ENCODE measurements at places on chromosomes 16 and 17.

GRCh38 chr16:74455213-74455612 lies 33.9 kb upstream of the CLEC18B start:
- no peak for DNase-seq

DNA sequence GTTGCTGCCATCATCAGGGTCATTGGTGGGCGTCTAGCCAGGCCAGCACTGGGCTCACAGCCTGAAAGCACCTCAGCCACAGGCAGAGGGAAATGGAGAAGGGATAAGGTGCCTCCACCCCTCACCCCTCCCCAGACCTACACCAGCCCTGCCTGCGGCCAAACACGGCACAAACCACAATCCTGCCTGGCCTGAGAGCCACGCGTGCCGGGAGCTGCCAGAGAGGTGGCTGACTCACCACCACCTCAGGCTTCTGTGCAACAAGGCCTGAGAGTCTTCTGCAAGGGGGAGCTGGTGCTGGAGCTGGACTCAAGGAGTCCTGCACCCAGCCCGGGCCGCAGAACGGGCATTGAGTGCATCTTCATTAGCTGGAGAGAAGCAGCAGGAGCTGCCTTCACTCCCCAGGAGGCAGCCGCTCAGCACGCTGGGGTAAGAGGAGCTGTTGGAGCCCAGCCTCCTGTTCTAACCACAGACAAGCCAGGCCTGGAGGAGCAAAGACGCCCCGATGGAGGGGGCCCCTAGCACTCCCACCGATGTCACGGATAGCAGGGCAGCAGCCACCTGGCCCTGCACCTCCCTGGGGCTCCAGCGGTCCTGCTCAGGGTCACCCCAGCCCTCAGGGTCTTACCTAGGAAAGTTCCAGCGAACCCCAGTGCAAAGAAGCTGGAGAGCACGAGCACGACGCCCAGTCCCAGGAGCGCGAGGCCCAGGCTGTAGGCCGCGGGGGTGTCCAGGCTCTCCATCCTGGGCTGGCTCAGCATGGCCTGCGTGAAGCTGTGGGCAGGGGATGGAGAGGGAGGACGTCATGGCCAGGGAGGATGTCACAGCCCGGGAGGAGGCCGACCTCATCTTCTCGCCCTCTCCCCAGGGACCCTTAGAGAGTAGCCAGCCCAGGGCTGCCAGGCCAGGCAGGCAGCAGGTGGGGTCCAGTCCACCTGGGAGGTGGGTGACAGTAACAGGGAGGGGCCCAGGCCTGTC lies 16.0 kb upstream of the RASD1 start:
- DNase-seq: no peak

GRCh38 chr16:30346286-30346685 lies 8.8 kb downstream of the CD2BP2 start:
- DNase-seq: no peak

- DNase-seq: no peak
Measured at GRCh38 chr17:39196808-39197291, 619 bp downstream of the CACNB1 start.

DNA sequence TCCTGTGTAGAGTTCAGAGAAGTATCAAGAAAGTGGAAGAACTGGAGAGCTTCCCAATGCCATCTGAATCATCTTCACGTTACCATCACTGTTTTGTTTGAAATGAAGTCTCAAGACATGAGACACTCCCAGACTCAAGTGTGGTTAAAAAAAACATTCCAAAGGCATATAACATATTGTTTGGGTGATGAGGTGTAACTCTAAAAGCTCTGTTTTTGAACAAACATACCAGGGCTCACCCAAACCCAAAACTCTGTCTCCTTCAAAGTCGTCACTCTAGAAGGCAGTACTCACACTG lies 6.3 kb upstream of the ZCCHC14 start:
- DNase-seq: no peak

DNA sequence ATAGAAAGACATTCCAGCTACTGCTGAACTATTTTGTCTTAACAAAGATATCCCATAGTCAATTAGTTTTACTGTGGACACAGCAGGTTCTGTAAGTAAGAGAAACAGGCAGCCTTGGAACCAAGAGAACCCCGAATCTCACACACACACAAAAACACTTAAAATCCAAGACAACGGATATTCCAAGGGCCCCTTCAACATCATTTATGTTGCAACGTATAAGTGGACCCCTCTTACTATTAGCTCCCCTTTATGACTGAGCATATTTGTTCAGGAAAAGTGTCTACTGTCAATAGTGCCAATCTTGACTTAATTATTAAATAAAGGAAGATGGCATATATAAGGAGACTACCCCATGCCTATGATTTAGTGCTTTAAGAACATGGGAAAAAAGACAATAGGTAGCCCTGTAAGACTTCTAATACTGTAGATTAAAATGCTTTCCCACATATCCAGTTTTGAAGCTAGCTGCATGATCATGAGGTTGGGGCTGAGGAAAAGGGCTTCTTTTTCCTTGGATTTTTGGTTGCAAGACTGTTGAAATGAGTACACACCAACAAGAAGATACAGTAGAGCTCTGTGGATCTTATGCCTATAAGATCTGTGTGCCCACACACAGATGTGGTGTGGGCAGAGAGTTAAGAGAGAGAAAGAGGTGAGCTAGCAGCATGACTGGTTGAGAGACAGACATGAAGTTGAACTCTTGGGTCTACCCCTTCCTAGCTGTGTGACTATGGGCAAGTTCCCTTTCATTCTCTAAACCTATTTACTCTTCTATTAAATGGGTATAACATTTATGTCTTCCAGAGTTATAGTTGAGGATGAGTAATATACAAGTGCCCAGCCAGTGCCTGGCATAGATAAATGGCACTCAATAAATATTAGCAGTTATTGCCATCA lies 3.0 kb downstream of the MMD start:
- DNase-seq: no peak

DNA sequence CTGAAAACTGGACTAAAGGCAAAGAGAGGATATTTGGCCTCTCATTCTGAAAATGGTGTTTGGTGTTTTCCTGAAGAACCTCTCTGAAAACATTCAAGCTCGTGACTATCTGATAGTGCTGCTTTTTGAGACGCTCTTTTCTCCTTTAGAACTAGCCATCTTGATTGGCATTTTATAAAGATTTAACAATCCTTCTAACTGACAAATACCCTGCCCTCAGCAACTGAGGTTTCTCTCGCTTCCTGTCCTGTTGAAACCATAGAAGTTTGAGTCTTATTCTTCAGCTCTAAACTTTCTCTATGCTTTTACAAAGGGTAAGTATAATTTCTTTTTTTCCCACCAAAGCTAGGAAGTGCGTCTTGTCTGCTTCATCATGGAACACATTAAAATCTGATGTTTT lies 13.3 kb downstream of the CNEP1R1 start:
- no peak for DNase-seq

DNA sequence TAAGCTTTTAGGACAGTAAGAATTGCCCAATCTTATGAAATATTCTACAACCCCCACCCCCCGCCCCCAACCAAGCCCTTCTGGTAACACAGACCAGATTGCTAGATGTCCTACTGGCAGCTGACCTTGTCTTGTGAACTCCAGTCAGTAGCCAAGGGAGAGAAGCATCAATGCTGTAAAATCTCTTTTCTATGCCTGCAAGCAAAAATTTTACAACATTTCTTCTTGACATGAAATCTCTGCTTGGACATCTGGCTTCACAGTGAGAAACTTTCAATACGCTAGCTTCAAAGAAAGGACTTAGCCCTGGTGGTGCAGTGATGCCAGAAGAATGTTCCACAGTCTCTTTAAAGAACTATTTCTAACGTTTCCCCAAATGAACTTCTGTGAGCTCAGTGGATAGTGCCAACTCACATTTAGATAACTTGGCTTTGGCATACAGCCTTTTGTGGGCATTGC lies 169.3 kb upstream of the AXIN2 start:
- DNase-seq: no peak

DNA sequence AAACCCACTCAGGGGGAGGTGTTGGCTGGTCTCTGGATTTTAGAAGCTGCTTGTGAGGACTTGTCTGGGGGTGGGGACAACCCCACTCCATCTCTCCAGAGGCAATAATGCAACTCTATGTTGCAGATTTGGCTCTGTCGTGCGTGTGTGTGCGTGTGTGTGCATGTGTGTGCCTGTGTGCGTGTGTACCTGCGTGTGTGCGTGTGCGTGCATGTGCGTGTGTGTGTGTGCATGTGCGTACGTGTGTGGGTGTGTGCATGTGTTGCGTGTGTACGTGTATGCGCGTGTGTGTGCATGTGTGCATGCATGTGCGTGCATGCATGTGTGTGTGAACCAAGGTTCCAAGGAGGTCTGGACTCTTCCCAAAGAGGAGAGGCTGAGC lies 120.4 kb upstream of the LHX1 start:
- no peak for DNase-seq

DNA sequence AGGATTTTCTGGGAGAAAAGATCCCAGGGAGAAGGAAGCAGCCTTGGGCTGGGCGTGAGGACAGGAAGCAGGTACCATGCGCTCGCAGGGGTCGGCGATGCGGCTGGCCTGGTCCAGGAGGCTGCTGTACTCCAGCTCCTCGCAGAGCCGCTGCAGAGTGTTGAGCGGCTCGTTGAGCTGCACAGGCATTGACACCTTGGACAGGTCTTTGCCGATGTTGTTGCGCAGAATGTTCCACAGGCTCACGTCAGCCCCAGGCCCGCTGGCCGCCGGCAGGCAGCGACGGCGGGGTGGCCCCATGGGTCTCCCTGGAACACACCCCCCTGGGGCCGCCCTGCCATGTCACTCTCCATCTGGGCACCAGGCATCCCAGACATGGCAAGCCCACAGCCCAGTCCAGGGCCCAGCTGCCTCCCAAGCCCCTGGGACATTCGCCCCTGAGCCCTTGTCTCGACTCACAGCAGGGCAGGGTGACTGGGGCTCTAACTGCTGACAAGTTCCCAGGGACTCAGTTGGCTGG lies 8.0 kb downstream of the OSBPL7 start:
- no peak for DNase-seq

- DNase-seq: peak; percentile 82
Measured at GRCh38 chr17:39199820-39200069, 338 bp upstream of the RPL19 start.

GRCh38 chr16:23333831-23334456 lies 31.8 kb downstream of the SCNN1B start:
- no peak for DNase-seq

- no peak for DNase-seq
Measured at GRCh38 chr16:3642397-3643094, 11.9 kb upstream of the DNASE1 start.

GRCh38 chr17:51653878-51654277 lies 393.5 kb downstream of the UTP18 start:
- DNase-seq: no peak

GRCh38 chr17:1907909-1908698 lies 78.3 kb downstream of the RPA1 start:
- DNase-seq: no peak

DNA sequence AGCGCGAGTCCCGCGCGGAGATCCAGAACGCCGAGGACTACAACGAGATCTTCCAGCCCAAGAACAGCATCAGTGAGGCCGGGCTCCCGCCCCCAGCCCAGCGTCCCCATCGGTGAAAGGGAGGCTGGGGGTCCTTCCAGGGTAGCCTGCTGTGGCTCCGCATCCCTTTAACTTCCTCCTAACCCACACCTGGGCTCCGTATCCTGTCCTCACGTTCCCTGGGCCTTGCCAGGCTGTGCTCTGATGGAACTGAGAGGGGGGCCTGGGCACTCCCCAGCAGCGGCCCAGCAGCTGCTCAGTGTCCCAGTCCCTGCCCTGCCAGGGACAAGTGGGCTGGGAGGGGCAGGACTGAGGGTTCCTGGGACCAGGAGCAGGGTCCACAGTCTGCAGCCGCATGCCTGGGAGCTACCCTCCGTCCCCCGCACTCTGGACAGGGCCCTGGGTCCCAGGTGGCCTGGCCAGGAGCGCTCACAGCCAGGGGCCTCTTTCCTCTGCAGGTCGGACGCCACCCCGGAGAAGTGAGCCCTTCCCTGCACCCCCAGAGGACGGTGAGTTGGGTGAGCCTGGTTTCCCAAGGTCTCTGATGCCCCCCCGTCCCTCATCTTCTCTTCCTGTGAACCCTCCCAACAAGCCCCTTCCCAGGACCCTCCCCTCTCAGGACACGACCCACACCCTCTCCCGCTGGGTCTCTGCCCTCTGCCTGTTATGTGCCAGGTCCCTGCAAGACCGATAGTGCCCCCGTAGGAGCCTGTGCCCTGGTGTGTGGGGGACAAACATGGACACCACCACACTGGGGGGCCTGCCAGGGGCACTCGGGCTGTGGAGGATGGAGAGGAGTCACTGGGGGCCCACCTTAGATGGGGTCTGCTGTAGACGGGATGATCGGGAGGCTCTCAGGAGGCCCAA lies 18.1 kb downstream of the KATNB1 start:
- DNase-seq: no peak

- DNase-seq: no peak
Measured at GRCh38 chr17:11331547-11332513, 90.8 kb downstream of the SHISA6 start.

DNA sequence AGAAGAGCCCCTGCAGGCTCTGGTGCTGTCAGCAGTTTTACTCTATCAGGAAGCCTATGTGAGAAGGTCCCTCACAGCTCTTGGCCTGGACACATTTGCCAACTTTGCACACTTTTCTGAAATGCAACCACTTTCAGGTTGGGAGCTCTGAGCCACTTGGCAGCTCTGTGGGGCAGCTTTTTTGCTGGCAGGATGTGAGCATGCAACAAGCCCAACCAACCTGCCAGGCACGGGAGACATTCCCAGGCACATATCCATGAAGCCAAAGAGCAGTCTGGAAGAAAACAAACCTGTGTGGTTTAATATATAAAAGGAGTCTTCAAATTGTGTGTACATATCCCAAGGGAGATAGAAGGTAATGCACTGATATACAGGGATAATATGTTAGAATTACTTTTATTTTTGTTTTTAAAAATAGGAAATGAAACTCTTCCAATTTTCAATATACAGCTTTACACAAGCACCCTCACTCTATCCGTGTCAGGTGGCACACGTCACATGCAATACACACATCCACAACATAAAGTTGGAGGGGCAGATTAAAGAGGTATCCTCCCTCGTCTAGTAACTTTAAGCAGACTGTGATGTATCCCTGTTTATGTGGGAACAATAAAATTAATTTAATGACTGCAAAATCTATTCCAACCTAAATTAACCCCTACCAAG lies 57.4 kb upstream of the COX10 start:
- no peak for DNase-seq

GRCh38 chr17:54882950-54883349 lies 17.7 kb upstream of the TOM1L1 start:
- no peak for DNase-seq

GRCh38 chr16:49588729-49589384 lies 215.3 kb downstream of the C16orf78 start:
- no peak for DNase-seq

GRCh38 chr17:27514595-27515413 lies 58.6 kb downstream of the KSR1 start:
- no peak for DNase-seq

- DNase-seq: no peak
Measured at GRCh38 chr17:72643575-72644216, 448.8 kb downstream of the SLC39A11 start.

GRCh38 chr16:61936522-61936921 lies 99.7 kb downstream of the CDH8 start:
- no peak for DNase-seq

GRCh38 chr16:19238406-19238805 lies 47.1 kb upstream of the CLEC19A start:
- DNase-seq: no peak

DNA sequence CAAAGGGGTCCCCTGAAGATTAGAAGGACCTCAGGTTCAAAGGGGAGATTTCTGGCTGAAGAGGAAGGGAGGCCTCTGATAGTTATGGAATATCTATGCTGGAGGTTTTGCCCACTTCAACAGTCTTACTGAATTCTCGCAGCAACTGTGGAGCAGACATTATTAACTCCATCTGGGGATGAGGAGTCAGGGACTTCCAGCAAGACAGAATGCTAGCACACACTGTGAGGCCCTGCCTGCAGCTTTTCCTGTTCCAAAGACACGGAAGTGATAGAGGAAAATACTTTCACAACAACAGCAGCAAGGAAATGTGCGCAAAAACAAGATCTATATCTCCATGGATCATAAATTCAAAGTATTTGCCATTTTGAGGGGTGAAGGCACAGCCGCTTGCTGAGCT lies 72.8 kb downstream of the RPH3AL start:
- no peak for DNase-seq

Data from stimulated activated CD8-positive, alpha-beta memory T cell treated with anti-CD3 and anti-CD28 coated beads, Interleukin-15, amount 100 ng/mL, for 48 hours (primary cell).